ENCODE measurements at places on chromosomes 5 and 9.

GRCh38 chr5:177507596-177508220 lies 1.9 kb downstream of the DOK3 start:
- DNase-seq: no peak

DNA sequence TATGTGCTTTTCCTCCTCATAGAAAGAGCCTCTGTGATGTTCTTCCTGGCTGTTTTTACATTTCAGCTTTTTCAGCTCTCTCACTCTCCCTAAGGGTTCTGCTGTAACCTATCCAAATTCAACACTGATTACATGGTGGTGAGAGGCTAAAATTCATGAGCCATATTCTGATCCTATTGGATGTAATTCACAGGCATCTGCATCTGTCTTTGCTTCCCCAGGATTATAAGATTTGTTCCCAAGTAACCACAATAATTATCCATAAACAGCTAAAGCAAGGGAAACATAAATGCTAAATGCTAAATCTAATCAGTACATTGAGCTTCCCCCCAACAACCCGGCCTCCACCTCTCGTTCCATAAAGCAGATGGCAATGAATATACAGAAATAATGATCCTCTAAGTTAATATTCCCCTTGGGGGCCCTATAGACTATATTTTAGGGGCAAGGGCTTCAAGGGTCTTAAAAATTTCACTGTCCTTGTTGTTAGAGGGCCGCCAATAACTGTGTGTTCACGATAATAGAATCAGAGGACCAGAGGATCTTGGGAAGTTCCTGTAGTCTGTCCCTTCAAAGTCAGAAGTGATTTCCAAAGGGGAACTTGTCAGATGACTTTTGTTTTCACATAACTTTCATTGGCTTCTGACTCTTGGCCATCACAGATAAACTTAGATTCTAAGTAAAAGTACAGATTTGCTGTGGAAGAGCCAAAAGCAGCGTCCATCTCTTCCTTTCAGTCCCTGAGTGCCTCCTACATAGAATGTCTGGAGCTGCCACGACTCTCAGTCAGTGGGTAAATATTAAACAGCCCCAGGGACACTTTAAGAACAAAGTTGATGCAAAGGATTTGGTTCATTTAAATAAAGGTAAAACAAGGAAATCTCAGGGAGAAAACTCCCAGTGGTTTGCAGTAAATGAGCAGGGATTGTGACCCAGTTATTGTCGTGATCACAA lies 125.6 kb downstream of the ALDH1A1 start:
- no peak for DNase-seq

- DNase-seq: no peak
Observed at GRCh38 chr9:18343784-18344183, 130.2 kb upstream of the ADAMTSL1 start.

- DNase-seq: no peak
Observed at GRCh38 chr5:43839218-43839617, 236.2 kb downstream of the NNT start.

GRCh38 chr9:115439641-115440040 lies 321.7 kb upstream of the TNC start:
- DNase-seq: no peak

GRCh38 chr5:80967500-80968181 lies 7.5 kb downstream of the RASGRF2 start:
- no peak for DNase-seq

DNA sequence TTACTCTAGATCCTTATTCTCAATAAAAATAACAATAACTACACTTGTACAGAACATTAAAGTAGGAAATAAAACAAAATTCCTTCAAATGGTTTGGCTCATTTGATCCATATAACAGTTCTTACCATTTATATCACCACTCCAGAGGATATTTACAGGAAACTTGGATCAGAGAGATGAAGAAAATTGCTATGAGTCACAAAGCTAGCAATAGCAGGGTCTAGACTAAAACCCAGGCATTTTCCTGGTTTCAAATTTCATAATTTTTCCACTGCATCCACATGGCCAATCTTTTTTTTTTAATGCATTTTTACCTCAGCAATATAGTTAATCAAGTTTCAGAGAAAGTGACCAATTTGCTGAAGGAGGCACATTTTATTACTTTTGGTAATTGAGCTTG lies 299.2 kb downstream of the ELAVL2 start:
- DNase-seq: no peak

- no peak for DNase-seq
Observed at GRCh38 chr9:121107881-121108280, 33.1 kb downstream of the CNTRL start.

- DNase-seq: no peak
Observed at GRCh38 chr9:136886610-136887597, 588 bp downstream of the TRAF2 start.

GRCh38 chr5:57499262-57500050 lies 16.8 kb upstream of the ACTBL2 start:
- no peak for DNase-seq

GRCh38 chr5:37641933-37642332 lies 197.9 kb downstream of the GDNF start:
- no peak for DNase-seq

GRCh38 chr9:15138357-15138686 lies 168.7 kb downstream of the TTC39B start:
- DNase-seq: no peak

DNA sequence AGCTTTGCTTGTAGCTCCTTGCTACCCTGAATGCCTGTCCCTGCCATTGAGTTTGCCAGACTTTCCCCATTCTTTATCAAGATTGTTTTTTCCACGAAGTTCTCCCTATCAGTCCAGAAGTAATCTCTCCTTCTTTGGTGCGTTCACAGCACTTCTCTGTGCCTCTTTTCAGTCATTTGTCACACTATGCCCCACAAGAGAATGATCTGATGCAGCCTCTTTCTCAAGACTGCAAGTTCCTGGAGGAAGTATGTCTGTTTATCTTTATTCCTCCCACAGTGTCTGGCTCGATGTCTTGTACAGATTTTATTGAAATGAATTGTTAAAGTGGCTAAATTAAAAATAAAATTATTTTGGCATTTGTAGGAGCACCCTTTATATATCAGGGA lies 99.3 kb downstream of the CCDC192 start:
- DNase-seq: no peak

- no peak for DNase-seq
Observed at GRCh38 chr5:124162767-124163532, 583.5 kb downstream of the ZNF608 start.

GRCh38 chr5:63960646-63961045 lies 1.6 kb downstream of the HTR1A start:
- DNase-seq: no peak

- no peak for DNase-seq
Observed at GRCh38 chr9:70563431-70564204, 149.2 kb upstream of the KLF9 start.

GRCh38 chr9:89442981-89443814 lies 54.7 kb downstream of the SEMA4D start:
- DNase-seq: no peak

DNA sequence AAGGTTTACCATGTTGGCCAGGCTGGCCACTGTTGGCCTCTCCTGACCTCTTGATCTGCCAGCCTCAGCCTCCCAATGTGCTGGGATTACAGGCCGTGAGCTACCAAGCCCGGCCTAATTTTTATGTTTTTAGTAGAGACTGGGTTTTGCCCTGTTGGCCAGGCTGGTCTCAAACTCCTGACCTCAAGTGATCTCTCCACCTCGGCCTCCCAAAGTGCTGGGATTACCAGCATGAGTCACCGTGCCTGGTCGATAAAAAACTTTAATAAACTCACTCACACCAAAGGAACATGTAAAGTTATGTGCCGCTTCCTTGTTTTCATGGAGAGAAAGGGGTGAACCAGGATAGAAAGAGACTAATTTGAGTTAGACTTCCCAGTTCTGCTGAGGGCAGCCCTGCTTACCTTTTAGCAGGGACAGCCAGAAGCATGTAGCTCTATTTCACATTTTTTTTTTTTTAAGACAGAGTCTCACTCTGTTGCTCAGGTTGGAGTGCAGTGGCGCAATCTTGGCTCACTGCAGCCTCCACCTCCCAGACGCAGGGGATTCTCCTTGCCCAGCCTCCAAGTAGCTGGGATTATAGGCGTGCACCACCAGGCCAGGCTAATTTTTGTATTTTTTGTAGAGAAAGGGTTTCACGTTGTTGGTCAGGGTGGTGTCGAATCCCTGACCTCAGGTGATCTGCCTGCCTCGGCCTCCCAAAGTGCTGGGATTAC lies 11.4 kb upstream of the HAUS6 start:
- no peak for DNase-seq

All from stimulated activated CD8-positive, alpha-beta memory T cell treated with anti-CD3 and anti-CD28 coated beads, Interleukin-7, amount 100 ng/mL, for 1 hour (primary cell).